Mesendoderm (in vitro differentiated cells): ENCODE measurements at places on chromosomes 3 and 15.

DNA sequence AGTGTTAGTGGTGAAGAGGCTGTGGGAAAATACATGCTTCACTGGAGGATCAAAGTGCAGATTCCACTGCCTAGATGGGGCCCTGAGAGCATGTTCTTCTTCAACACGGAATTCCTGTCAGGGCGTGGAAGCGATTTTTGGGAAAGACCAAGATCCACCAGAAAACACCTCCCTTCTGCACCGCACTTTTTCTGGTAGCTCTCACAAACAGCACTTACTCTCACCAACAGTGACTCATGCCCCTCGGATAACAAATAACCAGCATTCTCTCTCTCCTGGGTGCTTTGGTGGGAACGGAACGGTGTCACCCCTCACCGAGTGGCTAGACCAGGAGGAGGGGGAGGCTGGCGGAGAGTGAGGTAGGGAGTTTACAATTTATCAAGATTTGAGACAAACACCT lies 40.1 kb downstream of the ADAMTSL3 start:
- no peak overlapping the region for H3K4me3 ChIP-seq
- H3K27ac ChIP-seq: no peak overlapping the region
- peaks cover 1% of the 10 kb centered on the region for H3K4me1 ChIP-seq
- H3K36me3 ChIP-seq: no peaks in the 10 kb centered on the region

- DNase-seq: no peak
- H3K4me1 ChIP-seq: no peaks in the 10 kb centered on the region
- H3K36me3 ChIP-seq: no peaks in the 10 kb centered on the region
- H3K4me3 ChIP-seq: no peak overlapping the region
- H3K27me3 ChIP-seq: no peaks in the 10 kb centered on the region
Observed at GRCh38 chr3:2851835-2852234, 258.3 kb downstream of the IL5RA start.

- H3K4me1 ChIP-seq: peaks cover 14% of the 10 kb centered on the region
- no peaks in the 10 kb centered on the region for H3K36me3 ChIP-seq
- no peak overlapping the region for H3K4me3 ChIP-seq
- H3K27ac ChIP-seq: no peak overlapping the region
- no peaks in the 10 kb centered on the region for H3K27me3 ChIP-seq
- DNase-seq: no peak
Observed at GRCh38 chr3:33426630-33427317, 13.4 kb downstream of the UBP1 start.

- no peaks in the 10 kb centered on the region for H3K36me3 ChIP-seq
- H3K4me3 ChIP-seq: no peak overlapping the region
- DNase-seq: no peak
Observed at GRCh38 chr3:59506191-59506590, 456.4 kb upstream of the CFAP20DC start.

GRCh38 chr3:40843851-40844548 lies 319.2 kb downstream of the ZNF621 start:
- no peaks in the 10 kb centered on the region for H3K27me3 ChIP-seq
- peaks cover 3% of the 10 kb centered on the region for H3K4me1 ChIP-seq
- H3K27ac ChIP-seq: peak overlapping the region; percentile 79

DNA sequence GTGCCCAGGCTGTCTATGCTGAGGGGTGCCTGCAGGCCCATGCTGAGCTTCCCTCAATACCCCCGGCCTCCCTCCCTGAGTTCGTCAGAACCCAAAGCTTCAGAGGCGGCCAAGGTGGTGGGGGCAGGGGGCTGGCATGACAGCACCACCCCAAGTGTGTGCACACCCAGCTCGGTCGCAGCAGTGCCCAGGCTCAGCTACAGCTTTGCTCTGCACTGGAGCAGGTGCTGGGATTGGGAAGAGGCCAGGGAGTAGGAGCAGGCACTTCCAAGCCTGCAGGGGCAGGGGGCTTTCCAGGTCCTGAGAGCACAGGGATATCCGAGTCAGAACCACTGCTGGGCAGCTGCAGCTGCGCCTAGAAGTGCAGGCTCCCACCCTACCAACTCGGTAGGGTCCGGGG lies 283.9 kb downstream of the UBE2E2 start:
- H3K4me3 ChIP-seq: no peak overlapping the region
- DNase-seq: no peak
- H3K27ac ChIP-seq: no peak overlapping the region
- H3K36me3 ChIP-seq: no peaks in the 10 kb centered on the region

DNA sequence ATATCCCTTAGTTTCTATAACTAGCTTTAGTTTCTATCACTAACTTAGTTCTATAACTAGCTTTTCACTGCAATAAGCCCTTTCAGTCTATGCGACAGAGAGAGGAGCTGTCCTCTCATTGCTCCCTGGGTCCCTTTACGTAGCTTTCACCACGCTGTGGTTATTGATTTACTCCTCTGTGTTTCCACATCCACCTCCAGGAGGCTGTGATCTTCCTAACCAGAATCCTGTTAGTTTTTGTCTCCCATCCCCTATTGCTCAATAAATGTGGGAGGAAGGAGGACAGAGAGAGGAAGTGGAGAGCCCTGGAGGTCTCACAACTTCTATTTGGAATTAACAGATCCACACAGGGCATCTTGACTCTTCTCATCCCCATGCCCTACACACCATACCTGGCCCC lies 1036.1 kb downstream of the MCTP2 start:
- H3K27ac ChIP-seq: no peak overlapping the region
- no peaks in the 10 kb centered on the region for H3K27me3 ChIP-seq
- H3K36me3 ChIP-seq: no peaks in the 10 kb centered on the region
- H3K4me3 ChIP-seq: no peak overlapping the region
- H3K4me1 ChIP-seq: no peaks in the 10 kb centered on the region

GRCh38 chr3:184910664-184911063 lies 98.7 kb downstream of the VPS8 start:
- peaks cover 17% of the 10 kb centered on the region for H3K4me1 ChIP-seq
- no peaks in the 10 kb centered on the region for H3K36me3 ChIP-seq
- H3K27ac ChIP-seq: no peak overlapping the region
- H3K4me3 ChIP-seq: no peak overlapping the region

GRCh38 chr15:39504808-39505207 lies 76.1 kb upstream of the THBS1 start:
- no peaks in the 10 kb centered on the region for H3K27me3 ChIP-seq
- peak; percentile 13 for DNase-seq
- H3K4me1 ChIP-seq: no peaks in the 10 kb centered on the region
- no peaks in the 10 kb centered on the region for H3K36me3 ChIP-seq

- no peaks in the 10 kb centered on the region for H3K36me3 ChIP-seq
- no peaks in the 10 kb centered on the region for H3K4me1 ChIP-seq
- H3K4me3 ChIP-seq: no peak overlapping the region
Observed at GRCh38 chr15:78334845-78335244, 5.3 kb upstream of the CRABP1 start.

GRCh38 chr15:58201516-58201915 lies 63.3 kb downstream of the AQP9 start:
- no peaks in the 10 kb centered on the region for H3K4me1 ChIP-seq
- H3K27ac ChIP-seq: no peak overlapping the region
- no peak overlapping the region for H3K4me3 ChIP-seq
- no peaks in the 10 kb centered on the region for H3K36me3 ChIP-seq

DNA sequence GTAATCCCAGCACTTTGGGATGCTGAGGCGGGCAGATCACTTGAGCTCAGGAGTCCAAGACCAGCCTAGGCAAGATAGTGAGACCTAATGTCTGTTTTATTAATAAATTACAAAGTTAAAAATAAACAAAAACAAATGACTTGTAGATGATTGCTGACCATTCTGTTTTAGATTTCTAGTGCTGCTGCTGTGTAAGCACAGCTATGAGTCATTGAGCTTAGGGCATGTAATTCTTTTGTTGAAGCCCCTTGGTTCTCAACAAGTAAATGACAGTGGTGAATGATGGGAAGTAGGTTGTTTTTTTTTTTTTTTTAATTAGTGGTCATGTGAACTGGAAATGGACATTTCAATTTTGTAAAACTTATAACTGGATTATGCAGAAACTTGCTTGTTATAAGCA lies 63.3 kb downstream of the LEO1 start:
- no peaks in the 10 kb centered on the region for H3K27me3 ChIP-seq
- no peak overlapping the region for H3K27ac ChIP-seq

DNA sequence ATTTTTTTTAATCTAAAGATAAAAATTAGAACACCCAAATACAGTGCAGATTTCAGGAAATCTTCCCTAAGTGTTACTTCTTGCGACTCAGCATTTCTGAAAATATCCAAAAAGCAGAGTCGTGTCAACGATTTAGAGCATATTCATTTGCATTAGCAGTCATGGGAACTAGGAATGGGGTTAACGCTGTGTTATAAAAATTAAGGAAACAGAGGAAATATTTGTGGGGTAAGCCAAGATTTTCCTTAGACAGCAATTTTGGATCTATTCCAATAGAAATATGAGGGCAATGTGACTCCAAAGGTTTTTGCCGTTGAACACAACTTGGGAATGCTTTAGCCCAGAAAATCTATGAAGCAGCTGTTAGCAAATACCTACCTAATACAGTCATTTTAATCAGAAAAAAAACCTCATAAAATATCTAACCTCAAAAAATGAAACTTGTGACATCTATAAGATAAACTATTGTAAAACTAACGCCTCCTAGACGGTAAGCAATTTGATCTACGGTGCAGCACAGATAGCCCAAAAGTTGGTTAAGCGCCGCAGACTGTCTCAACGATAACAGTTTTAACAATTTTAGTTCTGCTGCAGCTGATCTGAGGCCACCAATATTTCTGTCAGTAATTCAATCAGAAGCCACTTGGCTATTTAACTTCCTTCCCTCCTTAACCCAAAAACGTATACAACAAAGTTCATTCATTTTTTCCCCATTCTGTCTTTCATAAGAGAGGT lies 5.8 kb upstream of the ATP11B start:
- H3K4me1 ChIP-seq: no peaks in the 10 kb centered on the region
- no peak overlapping the region for H3K4me3 ChIP-seq
- H3K36me3 ChIP-seq: no peaks in the 10 kb centered on the region
- H3K27ac ChIP-seq: no peak overlapping the region
- no peak for DNase-seq

DNA sequence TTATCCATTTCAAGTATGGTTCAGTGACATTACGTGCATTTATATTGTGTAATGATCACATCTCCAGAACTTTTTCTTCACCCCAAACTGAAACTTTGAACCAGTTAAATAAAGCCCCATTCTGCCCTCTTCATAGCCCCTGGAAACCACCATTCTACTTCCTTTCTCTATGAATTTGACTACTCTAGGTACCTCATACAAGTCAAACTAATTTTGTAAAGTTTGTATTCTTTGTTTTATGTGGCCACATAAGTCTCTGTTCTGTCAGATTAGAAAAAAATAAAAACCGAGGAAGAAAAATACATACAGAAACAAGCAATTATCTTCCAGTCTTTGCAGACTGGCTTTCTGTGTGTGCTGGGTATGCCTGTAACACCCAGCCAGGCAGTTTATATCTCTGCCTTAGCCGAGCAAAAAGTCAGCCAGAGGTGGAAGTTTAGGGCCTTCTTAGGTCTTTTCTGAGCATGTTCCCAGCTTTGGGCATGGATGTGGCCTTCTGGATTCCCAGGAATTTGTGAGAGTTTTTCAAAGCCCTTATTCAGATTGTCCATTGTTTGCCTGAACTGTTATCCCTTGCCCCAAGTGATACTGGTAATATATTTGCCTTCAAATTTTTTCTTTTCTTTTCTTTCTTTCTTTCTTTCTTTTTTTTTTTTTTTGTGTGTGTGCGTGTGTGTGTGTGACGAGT lies 6.0 kb upstream of the GRAMD1C start:
- H3K36me3 ChIP-seq: no peaks in the 10 kb centered on the region
- no peak overlapping the region for H3K27ac ChIP-seq
- H3K27me3 ChIP-seq: no peaks in the 10 kb centered on the region
- no peaks in the 10 kb centered on the region for H3K4me1 ChIP-seq

- H3K36me3 ChIP-seq: no peaks in the 10 kb centered on the region
- no peak overlapping the region for H3K4me3 ChIP-seq
- DNase-seq: peak; percentile 24
- no peak overlapping the region for H3K27ac ChIP-seq
- no peaks in the 10 kb centered on the region for H3K4me1 ChIP-seq
Observed at GRCh38 chr15:101675796-101676582, 23.8 kb upstream of the TM2D3 start.

DNA sequence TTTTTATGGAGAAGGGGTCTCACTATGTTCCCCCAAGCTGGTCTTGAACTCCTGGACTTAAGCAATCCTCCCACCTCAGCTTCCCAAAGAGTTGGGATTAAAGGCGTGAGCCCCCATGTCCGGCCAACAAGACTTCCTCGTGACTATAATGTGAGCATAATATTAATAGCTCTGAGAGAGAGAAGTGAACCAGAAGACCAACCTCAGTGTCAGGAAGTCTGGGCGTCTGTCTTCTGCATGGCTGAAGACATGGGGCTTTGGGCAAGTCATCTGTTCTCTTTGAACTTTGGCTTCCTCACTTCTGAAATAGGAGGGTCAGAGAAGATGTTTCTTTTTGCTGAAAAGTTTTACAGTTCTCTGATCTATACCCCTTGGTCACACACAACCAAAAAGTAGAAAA lies 92.1 kb downstream of the SLC49A4 start:
- peaks cover 2% of the 10 kb centered on the region for H3K4me1 ChIP-seq
- no peaks in the 10 kb centered on the region for H3K27me3 ChIP-seq
- no peak overlapping the region for H3K27ac ChIP-seq

GRCh38 chr3:111972891-111973290 lies 5.9 kb upstream of the ABHD10 start:
- no peaks in the 10 kb centered on the region for H3K27me3 ChIP-seq
- DNase-seq: no peak
- no peak overlapping the region for H3K27ac ChIP-seq
- no peaks in the 10 kb centered on the region for H3K4me1 ChIP-seq
- peaks cover 2% of the 10 kb centered on the region for H3K36me3 ChIP-seq

DNA sequence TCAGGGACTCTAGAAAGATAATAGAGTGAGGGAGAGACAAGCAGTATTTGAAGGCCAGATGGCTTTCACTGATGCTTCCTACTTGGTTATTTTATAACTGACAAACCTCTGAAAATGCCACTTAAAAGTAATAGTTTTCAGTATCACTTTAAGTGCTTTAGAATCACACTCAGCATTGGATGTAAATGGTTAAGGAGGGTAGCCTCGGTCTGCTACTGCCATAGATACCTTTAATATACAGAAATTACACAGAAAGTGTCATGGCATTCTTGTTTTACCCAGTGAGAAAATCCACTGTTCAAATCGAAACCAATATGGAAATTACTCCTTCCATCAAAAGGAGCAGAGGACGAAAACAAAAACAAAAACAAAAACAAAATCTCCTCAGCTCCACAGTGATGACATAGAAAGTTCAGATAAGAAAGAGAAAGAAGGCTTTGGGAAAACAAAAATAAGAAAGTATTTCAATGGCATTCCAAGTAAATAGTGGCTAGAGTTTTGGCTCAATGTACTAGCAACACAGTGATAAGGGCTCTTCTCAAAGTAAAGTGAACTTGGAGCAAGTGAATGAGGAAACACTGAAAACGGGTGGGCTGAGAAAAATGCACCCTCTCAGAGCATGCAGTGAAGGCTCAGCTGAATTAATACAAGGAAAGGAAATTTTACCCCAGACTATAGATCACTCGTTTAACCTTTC lies 43.2 kb upstream of the CD47 start:
- H3K27ac ChIP-seq: no peak overlapping the region
- no peak for DNase-seq
- H3K4me1 ChIP-seq: no peaks in the 10 kb centered on the region
- H3K4me3 ChIP-seq: no peak overlapping the region

- H3K27me3 ChIP-seq: no peaks in the 10 kb centered on the region
- no peak overlapping the region for H3K4me3 ChIP-seq
- H3K4me1 ChIP-seq: no peaks in the 10 kb centered on the region
- peak; percentile 97 for DNase-seq
Observed at GRCh38 chr3:122533931-122534334, 19.2 kb upstream of the KPNA1 start.
